ENCODE measurements at places on chromosomes 2 and 18.

DNA sequence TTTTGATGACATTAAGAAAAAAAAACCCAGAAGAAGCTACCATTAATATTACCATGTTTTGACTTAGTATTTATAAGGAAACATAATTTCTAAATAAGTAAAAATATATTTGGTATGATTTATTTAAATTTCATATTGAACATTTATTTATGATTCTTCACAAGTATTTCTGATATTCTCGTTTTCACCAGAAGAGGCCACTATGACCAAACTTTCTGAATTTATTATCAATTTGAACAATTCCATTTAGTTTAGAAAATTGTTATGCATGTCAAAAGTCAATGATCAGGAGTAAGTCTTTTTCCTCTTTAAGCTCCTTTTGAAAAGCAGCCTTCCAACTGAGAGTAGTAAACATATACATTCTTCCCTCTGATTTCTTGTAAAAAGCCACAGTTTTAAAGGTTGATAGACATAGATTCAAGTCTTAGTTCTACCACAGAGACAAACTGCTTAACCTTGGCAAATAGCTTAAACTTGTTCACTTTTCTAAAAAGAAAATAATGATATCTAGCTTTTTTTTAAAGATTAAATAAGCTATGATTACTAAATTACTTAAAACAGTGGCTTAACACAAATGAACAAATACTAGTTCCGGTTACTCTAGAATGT lies 329.9 kb downstream of the TRIB2 start:
- DNase-seq: no peak

DNA sequence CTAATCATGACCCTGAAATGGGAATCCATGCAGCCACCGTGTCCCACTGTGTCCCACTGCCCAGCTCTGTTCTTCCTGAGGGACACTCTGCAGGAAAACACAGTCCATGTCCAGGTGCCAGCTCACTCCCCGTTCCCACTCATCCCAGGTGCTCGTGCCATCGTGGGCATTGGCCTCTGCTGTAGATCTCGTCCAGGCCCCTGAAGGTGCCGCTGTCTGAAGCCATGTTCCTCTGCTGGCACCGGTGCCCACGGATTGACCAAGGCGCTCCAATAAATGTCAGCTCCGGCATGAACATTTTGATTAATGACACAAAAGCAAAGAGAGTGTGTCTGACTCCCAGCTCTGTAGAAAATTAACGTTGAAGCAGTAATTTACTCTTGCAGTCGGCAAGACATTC lies 280.1 kb upstream of the SALL3 start:
- no peak for DNase-seq

GRCh38 chr2:18362696-18363095 lies 197.8 kb downstream of the RDH14 start:
- no peak for DNase-seq

DNA sequence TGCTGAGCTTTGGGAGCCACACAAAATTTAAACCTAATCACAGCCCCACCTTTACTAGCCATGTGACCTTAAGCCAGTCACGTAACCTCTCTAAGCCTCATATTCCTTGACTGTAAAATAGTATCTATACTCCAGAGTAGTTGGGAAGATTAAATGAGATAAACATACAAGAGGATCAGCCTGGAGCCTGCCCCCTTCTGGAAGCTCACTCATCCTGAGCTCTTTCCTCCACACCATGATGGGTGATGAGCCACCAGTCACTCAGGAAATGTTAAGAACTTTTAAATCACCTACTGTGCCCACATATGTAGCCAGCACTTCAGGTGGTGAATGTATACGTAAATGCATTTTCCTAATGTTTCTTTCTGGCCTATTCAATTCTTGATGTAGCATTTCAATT lies 195.9 kb upstream of the DDX18 start:
- DNase-seq: no peak

DNA sequence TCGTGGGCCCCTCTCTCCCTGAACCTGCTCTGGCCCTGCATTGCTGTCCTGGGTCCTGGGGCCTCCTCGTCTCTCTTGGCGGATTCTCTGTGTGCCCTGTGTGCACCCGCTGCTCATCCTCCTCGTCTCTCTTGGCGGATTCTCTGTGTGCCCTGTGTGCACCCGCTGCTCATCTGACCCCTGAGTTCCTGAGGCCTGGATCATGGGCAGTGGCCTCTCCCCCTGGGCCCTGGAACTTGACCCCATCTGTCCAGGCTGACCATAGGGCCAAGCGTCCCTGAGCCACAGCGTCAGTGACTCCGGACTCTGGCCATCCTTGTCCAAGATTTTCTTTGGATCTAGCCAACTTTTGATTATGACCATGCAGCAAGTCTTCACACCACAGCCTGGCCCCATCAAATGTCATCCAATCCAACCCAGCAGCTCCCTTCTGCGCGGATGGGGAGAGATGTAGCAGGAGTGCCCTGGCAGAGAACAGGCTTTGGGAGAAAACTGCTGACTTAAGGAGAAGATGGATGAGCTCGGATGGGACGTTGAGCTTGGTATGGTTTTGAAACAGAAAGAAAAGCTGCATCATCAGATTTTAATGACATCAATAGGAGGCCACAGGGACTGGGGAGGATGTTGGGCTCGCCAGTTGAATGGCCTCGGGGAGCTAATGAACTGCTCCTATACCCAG lies 455.1 kb upstream of the HS6ST1 start:
- DNase-seq: no peak

- no peak for DNase-seq
These were observed 558 bp downstream of the THAP4 start for GRCh38 chr2:241636182-241637017.

All from renal cortex interstitium (tissue), 15 donors.